ENCODE measurements at places on chromosomes 2 and 18.

DNA sequence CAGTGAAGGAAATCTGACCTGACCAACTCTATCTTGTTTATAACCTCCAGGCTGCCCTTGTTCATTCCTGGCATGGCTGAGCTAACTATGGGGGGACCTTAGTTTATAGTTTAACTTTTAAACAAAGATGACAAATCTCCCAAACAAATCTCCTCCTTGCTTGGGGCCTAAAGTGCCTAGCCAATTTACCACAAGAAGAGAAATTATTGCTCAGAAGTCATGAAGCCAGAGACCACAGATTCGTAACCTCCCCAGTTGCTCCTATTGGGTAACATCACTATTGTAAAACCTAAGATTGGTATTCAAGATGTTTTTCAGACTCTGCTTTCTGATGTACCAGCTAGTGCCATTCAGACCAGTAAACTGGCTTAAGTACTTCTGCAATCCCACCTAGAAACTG, 649.4 kb upstream of the SLC8A1 start:
- DNase-seq: no peak

DNA sequence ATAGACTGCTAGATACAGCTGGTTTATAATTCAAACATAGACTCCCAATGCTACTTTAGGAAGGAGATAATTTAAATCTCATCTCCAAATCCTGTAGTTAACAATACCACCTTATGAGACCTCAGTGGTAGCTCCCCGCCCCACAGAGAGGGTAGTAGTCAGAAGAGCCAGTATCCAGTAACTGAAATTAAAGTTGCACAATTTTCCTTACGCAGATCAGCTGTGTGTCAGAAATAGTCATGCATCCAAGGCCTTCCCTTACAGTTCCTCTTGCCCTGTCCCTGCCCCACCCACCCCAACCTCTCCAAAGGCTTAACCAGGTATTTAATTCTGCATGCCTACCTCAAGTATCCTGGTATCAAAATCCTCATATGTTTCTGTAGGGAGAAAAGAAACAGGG, 15.5 kb downstream of the MRPS5 start:
- DNase-seq: no peak

DNA sequence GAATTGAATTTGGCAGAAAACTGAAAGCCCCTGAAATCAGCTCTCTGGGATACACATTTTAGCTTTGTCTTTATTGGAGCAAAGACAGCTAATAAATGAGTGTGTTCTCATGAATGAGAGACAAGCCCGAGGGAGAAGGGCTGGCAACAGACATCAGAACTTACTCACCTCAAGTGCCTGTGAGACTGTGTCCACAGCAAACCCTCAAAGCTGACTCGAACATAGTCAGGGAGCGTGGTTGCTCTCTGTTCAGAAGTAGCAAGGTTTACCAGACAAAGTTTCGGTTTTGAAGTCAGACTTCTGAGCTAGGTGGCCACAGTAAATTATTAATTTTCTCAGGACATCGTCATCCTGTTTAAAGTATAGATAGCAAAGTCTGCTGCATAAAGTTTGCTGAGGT, 207.9 kb downstream of the CMPK2 start:
- no peak for DNase-seq

- DNase-seq: no peak
Observed at GRCh38 chr18:22839340-22839821, 93.7 kb upstream of the RBBP8 start.

DNA sequence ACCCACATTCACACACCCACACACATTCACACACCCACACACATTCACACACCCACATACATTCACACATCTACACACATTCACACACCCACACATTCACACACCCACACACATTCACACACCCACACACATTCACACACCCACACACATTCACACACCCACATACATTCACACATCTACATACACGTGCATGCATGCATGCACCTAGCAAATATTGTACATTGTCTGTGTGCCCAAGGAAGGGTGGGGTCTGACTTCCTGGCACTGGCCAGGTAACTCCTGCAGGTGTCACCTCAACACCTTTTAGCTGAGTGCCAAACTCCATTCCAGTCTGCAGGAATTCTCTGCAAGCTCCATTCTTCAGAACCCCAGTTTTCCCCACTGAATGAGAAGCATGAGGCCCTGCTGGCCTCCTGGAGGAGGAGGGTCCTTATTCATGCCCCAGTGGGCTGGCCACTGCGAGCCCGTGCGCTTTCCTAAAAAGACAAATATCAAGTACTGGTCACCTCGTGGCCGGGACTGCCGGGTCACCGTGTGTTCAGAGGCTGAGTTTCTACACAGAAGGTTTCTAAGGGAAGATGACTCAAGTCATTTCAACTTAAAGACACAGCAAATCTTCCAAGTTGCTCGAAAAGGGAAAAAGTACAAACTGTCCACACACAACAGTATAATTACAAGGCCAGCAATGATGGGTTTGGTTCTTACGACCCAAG, 131.5 kb downstream of the HDAC4 start:
- DNase-seq: no peak

DNA sequence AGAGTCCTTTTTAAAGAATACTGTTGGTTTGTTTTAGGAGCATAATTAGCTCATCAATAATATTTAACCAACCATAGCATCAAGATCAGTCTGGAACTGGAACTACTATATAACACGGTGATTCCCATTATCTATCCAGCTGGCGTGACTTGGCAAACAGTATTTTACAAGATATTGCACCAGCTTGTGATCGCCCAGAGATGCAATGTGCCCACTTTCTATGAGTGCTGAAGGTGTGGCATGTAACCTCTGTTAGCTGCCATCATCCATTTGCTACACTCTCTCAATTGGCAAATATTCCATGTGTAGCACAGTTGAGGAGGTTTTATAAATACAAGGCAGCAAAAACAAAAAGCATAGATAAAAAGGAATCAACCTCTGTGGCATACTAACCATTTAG, 64.9 kb downstream of the FIGN start:
- no peak for DNase-seq

DNA sequence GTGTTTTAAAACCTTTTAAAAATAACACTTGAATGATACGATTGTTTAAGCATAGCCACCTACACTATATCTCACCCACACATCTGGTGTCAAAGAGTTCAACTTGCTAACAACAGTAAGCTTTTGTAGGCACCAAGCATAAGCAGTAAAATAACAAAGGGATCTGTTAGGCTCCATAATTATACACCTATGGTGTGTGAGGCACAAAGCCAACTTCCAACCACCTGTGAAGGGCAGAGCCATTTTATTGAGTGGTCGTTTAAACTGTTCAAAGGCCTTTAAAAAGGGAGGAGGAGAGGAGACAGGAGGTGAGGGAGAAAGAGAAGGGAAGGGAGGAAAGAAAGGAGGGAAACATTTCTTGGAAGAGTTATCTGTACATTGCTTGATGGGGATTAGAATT, 27.9 kb downstream of the NEMP2 start:
- no peak for DNase-seq

- no peak for DNase-seq
Observed at GRCh38 chr2:239113615-239114014, 265.7 kb downstream of the TWIST2 start.

DNA sequence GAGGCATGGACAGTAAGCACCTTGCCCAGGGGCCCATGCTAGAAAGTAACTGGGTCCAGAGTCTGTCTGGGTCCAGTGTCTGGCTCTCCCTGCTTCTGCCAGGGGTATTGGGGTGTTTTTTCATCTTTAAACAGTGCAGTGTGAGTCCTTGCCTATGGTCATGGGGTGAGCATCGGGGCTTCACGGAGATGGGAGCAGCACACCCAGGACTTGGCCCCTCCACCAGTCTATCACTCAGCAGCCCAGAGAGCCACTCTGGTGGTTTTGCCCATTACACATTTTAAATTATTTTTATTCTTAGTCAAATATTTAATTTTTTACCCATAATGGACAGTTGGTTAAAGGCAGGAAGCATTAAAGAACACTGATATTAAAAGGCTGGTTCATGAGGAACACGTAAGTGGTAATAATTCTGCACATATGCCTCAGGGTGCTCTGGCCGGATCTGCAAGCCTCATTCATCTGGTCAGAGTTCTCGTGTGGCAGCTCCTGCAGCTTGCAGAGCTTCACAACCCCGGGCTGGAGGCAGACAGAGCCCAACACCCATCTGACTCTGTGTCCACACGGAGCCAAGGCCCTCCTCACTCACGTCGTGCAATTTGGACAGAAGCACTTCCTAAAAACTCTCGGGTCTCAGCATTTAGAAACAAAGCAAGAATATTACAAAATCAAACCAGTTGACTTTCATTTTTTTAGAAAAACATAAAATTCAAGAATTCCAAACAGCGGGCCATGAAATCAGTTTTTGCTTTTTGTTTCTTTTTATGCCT, 204.1 kb downstream of the CTIF start:
- peak; percentile 8 for DNase-seq

- no peak for DNase-seq
Observed at GRCh38 chr2:36748166-36748565, 51.7 kb downstream of the VIT start.

DNA sequence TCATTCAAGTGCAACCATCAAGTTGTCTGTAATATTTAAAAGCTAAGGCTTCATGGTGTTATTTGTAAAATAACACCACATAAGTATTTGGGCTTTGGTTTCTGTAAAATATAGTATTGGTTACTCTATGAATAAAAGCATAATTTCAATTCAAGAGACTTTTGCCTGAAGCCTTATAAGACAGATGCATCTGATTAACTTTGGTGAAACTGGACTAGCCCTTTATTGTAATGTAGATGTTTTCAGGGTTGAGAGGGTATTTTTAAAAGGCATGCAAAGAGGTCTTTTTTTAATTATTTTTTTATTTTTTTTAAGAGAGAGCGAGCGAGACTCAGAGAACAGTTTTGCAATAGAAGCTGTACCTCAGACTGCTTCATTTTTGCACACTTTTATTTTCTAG, 66.5 kb downstream of the ASXL3 start:
- DNase-seq: no peak

DNA sequence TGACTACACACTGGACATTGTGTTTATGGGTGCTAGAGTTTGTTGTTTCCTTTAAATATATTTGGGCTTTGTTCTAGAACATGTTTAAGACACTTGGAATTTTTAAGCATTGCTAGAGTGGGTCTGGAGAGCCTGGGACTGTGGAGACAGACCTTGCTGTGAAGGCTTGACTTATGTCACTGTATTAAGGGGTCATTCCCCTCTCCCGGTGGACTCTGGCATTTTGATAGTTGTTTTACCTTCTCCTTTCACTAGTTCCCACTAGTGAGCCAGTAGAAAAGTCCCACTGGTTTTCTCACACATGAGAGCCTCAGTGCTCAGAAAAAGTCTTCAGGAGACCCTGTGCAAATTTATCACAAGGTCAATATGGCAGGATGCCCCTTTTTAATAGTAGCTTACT, 18.6 kb downstream of the ADNP2 start:
- DNase-seq: no peak

DNA sequence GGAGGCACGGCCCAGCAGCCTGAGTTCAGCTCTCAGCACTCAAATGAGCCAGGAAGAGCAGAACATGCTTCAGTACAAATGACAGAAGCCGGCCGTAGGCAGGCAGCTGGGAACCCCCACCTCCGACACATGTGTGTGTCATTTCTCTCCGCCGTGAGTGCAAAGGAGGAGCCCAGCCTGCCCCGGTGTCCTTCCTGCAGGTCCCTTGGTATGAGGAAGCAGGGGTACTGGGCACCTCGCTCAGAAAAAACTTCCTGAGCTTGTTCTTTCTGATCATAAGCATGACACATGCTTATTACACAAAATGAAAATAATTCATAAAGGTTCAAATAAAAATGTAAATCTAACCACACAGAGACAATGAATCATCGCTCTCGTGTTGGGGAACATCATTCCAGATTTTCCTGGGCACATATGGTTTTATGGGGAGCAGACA, 35.3 kb downstream of the KCNF1 start:
- no peak for DNase-seq

DNA sequence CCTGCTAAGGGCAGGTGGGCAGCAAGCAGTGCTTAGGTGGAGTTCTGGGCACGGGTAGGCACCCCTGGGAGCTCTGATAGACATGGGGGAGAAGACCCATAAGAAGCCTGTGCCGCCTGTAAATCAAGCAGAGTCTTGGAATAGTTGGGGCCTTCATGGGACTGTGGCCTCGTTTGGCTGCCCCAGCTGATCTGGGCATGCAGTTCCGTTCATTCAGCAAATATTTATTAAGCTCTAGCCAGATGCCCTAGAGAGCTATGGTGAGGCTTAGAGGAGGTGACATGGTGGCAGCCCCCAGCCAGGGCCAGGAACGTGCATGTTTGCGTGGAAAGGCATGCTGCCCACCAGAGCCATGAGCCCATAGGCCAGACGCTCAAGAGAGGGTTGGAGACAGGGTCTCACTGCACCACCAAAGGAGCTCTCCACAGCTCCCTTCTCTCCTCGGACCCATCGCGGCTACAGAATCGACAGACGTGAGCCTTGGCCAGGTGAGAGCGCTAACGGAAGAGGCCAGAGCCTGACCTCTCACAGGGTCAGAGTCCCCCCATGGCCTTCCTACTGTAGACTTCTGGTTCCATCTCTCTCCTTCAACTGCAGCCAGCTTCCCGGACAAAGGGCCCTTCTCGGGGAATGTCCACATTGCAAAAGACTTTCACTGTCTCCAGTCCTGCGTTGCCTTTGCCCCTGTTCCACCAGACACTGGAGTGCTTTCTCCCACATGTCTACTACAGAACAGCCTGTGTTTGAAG, 135.7 kb downstream of the INHBB start:
- DNase-seq: no peak

- DNase-seq: no peak
Observed at GRCh38 chr2:233404222-233404621, 49.9 kb downstream of the DGKD start.
